ENCODE measurements at places on chromosomes 11 and 22. TPM values are rescaled to one million over a fixed set of nuclear protein-coding genes. Genes with fewer than 3 reads are reported as not detected.

KRTAP5-11 gene
- not detected for total RNA-seq

RELT gene
- total RNA-seq = 3.2 TPM

MUC2 gene
- not detected for total RNA-seq

PATE2 gene
- total RNA-seq = not detected

CDC42BPG gene
- total RNA-seq = 0.29 TPM

NAALAD2 gene
- total RNA-seq = 0.58 TPM

C22orf42 gene
- not detected for total RNA-seq

NAALADL1 gene
- total RNA-seq = 71.2 TPM
